ENCODE measurements at places on chromosomes 4 and X. TPM values are rescaled to one million over a fixed set of nuclear protein-coding genes. Genes with fewer than 3 reads are reported as not detected.

- H3K4me1 ChIP-seq, result peaks cover 52% of the 10 kb centered on the region
- no peaks in the 10 kb centered on the region for H3K27me3 ChIP-seq
- H3K27ac ChIP-seq, result no peak overlapping the region
- no peaks in the 10 kb centered on the region for H3K36me3 ChIP-seq
- DNase-seq, result peak; percentile 75
These were observed 54.4 kb downstream of the NBDY start for GRCh38 chrX:56783450-56783831.

- no peaks in the 10 kb centered on the region for H3K36me3 ChIP-seq
- peaks cover 13% of the 10 kb centered on the region for H3K4me1 ChIP-seq
- no peaks in the 10 kb centered on the region for H3K27me3 ChIP-seq
- no peak overlapping the region for H3K4me3 ChIP-seq
- no peak overlapping the region for H3K27ac ChIP-seq
- DNase-seq, result no peak
These were observed 565.7 kb downstream of the PPARGC1A start for GRCh38 chr4:23324021-23324690.

GRCh38 chrX:38837389-38837788 is 36.1 kb downstream of the MID1IP1 start:
- H3K36me3 ChIP-seq, result no peaks in the 10 kb centered on the region
- DNase-seq, result no peak
- peaks cover 18% of the 10 kb centered on the region for H3K27me3 ChIP-seq

GRCh38 chr4:102579794-102580462 is 78.8 kb downstream of the NFKB1 start:
- peaks cover 78% of the 10 kb centered on the region for H3K4me1 ChIP-seq
- no peaks in the 10 kb centered on the region for H3K27me3 ChIP-seq
- peak overlapping the region; percentile 76 for H3K4me3 ChIP-seq
- H3K36me3 ChIP-seq, result peaks cover 41% of the 10 kb centered on the region
- H3K27ac ChIP-seq, result peak overlapping the region; percentile 87
- DNase-seq, result no peak

DNA sequence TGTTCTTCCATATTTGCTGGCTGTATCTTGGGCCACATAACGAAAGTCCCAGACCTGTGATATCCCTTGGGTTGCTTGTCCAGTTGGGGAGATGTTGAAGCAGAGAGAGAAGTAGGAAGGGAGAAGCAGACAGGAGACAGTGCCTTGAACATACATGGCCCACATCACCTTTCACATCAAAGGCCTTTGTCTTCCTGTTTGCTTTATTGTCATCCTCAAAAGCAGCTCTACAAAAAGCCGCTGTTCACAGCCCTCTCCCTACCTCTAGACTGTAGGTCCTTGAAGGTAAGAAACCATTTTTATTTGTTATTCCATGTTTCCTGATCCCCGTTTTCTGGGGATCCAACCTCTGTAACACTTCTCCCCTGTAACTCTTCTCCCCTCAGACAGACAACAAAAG is 14.9 kb downstream of the USP26 start:
- no peak overlapping the region for H3K27ac ChIP-seq
- H3K36me3 ChIP-seq, result peaks cover 3% of the 10 kb centered on the region
- H3K27me3 ChIP-seq, result peaks cover 12% of the 10 kb centered on the region
- no peak for DNase-seq

GRCh38 chr4:146310319-146311021 is 96.1 kb downstream of the REELD1 start:
- no peaks in the 10 kb centered on the region for H3K4me1 ChIP-seq
- no peak overlapping the region for H3K4me3 ChIP-seq
- H3K27ac ChIP-seq, result no peak overlapping the region

- no peaks in the 10 kb centered on the region for H3K27me3 ChIP-seq
- H3K4me3 ChIP-seq, result no peak overlapping the region
- no peak overlapping the region for H3K27ac ChIP-seq
These were observed 437.6 kb downstream of the IL1RAPL1 start for GRCh38 chrX:29024871-29025270.

DNA sequence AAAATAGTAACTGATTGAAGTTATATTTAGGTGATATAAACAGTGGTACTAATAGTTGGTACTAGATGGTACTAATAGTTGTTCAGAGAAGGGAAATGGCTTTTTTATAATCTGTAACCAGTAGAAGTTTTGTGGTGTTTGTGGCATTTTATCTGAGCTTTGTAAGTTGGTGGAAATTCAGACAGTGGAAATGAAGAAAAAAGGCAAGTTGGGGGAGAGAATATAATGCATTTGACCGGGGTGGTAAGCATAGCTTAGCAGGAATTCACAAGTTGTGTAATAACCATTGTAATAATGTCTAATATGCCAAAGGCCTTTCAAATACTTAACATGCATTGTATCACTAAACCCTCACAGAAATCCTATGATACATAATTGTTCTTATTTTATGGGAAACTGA is 36.3 kb downstream of the DTHD1 start:
- no peaks in the 10 kb centered on the region for H3K27me3 ChIP-seq
- peaks cover 83% of the 10 kb centered on the region for H3K4me1 ChIP-seq
- peak overlapping the region; percentile 3 for H3K27ac ChIP-seq
- DNase-seq, result no peak

GRCh38 chrX:39850630-39851152 is 247.1 kb downstream of the BCOR start:
- H3K27me3 ChIP-seq, result peaks cover 5% of the 10 kb centered on the region
- H3K27ac ChIP-seq, result no peak overlapping the region
- H3K4me3 ChIP-seq, result peak overlapping the region; percentile 75

- H3K4me3 ChIP-seq, result no peak overlapping the region
- no peaks in the 10 kb centered on the region for H3K4me1 ChIP-seq
- no peaks in the 10 kb centered on the region for H3K36me3 ChIP-seq
- peaks cover 6% of the 10 kb centered on the region for H3K27me3 ChIP-seq
- DNase-seq, result no peak
These were observed 250.7 kb upstream of the PGRMC2 start for GRCh38 chr4:128538111-128538882.

DNA sequence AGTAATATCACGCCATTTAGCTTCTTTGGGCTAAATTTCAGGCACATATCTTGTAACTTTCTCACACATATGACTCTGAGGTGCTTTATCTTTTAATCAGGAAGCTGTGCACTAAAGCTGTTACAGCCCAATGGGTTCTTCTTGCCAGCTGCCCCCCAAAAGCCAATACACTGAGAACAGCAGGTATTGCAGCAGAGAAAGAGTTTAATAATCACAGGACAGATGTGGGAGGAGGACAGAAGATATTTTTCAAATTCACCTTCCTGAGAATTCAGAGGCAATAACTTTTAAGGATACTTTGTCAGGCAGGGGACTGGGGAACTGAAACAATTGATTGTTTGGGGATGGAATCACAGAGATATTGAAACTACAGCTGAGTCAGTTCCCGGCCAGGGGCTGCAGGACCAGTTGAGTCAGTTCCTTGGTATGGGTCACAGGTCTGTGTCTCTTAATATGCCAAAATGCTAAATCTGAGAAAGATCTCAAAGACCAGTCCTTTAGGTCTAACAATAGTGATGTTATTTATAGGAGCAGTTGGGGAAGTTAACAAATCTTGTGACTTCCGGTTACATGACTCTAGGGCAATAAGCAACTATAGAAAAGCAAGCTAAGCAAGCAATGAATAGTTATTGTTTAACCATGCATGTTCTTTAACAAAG is 28.1 kb downstream of the DDIT4L start:
- no peak overlapping the region for H3K4me3 ChIP-seq
- DNase-seq, result no peak
- H3K27me3 ChIP-seq, result peaks cover 15% of the 10 kb centered on the region
- no peak overlapping the region for H3K27ac ChIP-seq
- peaks cover 8% of the 10 kb centered on the region for H3K4me1 ChIP-seq

- DNase-seq, result peak; percentile 9
- no peaks in the 10 kb centered on the region for H3K27me3 ChIP-seq
- H3K36me3 ChIP-seq, result no peaks in the 10 kb centered on the region
- H3K4me1 ChIP-seq, result peaks cover 25% of the 10 kb centered on the region
These were observed 193.5 kb upstream of the C1QTNF7 start for GRCh38 chr4:15234116-15234855.

GRCh38 chr4:114636192-114636935 is 37.8 kb downstream of the UGT8 start:
- no peak overlapping the region for H3K4me3 ChIP-seq
- H3K36me3 ChIP-seq, result peaks cover 2% of the 10 kb centered on the region
- no peaks in the 10 kb centered on the region for H3K27me3 ChIP-seq
- DNase-seq, result no peak
- no peak overlapping the region for H3K27ac ChIP-seq
- no peaks in the 10 kb centered on the region for H3K4me1 ChIP-seq

ASMT gene
- 0.21 TPM for total RNA-seq

ARHGEF6 gene
- total RNA-seq, result 85.6 TPM

MAGEA8 gene
- total RNA-seq, result not detected
